ENCODE measurements at places on chromosomes 6 and 20.

DNA sequence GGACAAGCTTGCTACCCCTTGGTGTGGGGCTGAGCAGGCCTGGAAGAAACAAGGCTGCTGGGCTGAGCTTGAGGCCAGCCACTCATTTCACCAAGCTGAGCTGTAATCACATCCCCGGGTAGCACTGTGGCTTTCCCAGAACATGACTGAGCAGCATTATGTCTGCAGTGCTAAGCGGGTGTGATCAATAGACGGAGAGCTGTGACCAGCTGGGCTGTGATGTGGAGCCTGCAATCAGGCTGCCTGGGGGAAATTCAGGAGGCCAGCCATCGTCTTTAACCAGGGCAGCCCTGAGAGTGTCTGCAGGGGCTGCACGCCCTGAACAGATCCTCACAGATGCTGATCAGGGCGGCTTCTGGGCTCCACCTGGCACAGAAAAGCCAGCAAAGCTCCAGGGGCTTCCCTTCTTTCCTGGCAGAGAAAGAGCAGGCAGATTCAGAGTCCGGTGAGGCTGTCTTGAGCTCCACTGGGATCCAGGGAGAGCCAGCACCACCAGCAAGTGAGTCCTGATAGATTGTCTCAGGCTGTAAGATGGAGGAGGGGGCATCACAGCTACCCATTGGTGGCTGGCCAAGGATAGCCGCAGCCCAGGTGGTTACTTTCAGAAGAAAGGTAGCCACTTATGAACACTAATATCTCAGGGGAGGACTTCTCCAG, 165.9 kb downstream of the NRN1 start:
- no peak for DNase-seq

DNA sequence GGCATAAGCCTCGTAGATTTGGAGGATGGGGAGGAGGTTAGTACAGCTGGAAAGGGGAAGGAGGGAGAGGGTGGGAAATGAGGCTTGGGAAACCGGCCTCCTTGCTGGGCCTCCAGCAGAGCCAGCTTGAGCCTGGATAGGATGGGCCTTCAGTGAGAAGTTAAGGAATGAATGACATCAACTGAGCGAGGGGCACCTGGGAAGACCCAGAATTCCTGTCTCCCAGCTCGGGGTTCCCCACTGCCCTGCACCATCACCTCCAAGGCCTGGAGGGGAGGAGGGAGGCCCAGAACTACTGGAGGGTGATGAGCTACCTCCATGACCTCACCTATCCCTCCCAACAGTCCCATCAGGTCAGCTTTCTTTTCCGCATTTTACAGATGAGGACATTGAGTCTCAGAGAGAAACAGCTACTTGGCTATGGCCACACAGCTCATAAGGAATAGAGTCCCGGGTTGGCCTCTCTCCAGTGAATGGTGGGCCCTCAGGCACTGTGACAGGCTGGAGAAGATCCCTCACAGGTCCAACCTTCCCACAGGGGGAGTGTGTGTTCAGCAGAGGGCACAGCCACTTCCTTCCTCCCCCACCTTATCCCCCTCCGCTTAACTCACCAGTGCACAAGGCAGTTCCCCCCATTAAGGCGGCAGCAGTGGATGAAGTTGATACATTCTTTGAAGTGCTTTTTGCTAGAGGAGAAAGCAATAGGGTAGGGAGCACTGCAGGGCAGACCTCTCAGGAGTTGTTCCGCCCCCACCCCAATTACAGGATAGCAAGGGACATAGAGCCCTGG, 6.8 kb downstream of the DUSP15 start:
- no peak for DNase-seq

- DNase-seq: no peak
Measured at GRCh38 chr6:46491201-46491627, at the start of gene RCAN2. Gene RCAN2, minus strand, starts transcription at chr6:46491449.

GRCh38 chr20:36339646-36340592, 33.8 kb downstream of the DLGAP4 start:
- no peak for DNase-seq

- no peak for DNase-seq
Measured at GRCh38 chr20:61420056-61420455, 168.0 kb downstream of the CDH4 start.

DNA sequence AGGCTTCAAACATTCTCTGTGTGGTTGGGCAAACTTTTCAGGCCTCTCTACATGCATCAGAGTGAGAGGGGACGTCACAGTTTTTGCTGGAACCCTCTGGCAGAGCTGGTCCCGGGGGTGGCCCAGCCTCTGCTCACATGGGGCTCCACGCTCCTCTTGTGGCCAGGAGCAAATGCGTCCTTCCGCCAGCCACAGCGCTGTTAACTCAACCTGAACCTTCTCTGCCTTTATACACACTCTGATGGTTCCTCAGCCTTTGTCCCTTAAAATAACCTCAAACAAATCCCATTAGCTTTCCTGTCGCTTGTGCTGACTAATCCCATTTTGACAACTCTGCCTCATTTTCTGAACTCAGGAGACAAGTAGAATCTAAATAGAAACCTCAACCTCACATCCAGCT, 39.4 kb upstream of the TGM6 start:
- no peak for DNase-seq

All from stimulated activated naive CD4-positive, alpha-beta T cell (primary cell).